ENCODE measurements at places on chromosomes 7 and 10.

GRCh38 chr7:127858915-127859189 is 172.4 kb downstream of the LRRC4 start:
- ATAC-seq = no peak

- no peak for ATAC-seq
Observed at GRCh38 chr10:25818751-25819150, 115.3 kb upstream of the MYO3A start.

- ATAC-seq = no peak
Observed at GRCh38 chr10:47374611-47375536, 9.2 kb downstream of the ZNF488 start.

- ATAC-seq = no peak
Observed at GRCh38 chr10:124231168-124232155, 138.1 kb upstream of the CHST15 start.

DNA sequence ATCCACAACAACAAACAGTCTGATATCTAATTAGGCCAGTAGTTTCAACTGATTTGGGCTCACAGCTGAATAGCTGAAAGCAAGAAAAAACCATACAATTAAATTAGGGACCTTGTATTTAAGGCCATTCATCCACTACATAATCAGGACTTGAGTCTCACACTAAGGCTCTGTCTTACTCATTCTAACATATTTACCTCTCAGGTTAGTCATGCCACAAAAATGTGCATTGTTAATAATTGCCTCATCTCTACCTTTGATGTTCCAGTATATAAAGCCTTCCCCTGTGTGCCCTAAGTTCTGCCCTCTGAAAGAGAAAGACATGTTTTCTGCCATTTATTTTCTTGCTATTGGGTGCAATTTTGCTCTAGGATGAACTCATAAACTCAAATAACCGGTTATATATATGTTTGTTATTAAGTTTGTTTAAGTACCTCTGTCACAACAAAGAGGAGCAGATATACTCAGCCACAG is 5.3 kb upstream of the C1GALT1 start:
- ATAC-seq = peak; percentile 19

DNA sequence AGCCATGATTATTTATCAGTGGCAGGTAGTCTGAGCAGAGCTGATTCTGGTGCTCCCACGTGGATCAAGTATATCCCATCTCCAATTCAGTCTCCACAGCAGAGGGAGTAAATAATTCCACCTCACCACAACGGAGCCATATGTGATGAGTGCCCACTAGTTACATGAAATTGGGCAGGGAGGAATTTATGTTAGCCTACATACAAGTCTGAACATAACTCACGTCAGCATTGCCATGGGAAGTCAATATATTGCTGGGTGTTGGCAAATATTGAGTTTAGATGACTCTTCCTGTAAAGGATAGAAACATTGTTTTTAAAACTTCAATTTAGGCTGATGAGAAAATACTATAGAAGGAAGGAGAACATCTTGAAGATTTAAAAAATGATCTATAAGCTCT is 269.0 kb upstream of the BMPER start:
- ATAC-seq = no peak

GRCh38 chr7:148834605-148835004 is 49.5 kb downstream of the EZH2 start:
- no peak for ATAC-seq

- ATAC-seq = no peak
Observed at GRCh38 chr7:56097700-56098099, 4.9 kb upstream of the PHKG1 start.

DNA sequence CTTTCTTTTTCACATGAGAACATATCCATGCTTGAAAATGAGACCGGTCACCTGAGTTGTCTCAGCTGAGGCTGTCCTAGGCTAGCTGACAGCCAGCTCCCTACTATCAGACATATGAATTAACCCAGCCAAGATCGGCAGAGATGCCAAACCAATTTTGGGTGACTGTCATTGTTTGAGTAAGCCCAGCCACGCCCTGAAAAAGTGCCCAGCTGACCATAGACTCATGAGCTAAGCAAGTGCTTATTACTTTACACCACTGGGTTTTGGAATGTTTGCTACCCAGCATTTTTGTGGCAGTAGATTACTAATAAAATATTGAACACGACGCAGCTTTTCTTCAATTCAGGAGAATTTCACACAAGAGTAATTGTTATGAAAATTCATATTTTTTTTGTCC is 265.2 kb upstream of the LYZL1 start:
- ATAC-seq = no peak

GRCh38 chr7:4202954-4203353 is 479.1 kb upstream of the FOXK1 start:
- ATAC-seq = no peak

DNA sequence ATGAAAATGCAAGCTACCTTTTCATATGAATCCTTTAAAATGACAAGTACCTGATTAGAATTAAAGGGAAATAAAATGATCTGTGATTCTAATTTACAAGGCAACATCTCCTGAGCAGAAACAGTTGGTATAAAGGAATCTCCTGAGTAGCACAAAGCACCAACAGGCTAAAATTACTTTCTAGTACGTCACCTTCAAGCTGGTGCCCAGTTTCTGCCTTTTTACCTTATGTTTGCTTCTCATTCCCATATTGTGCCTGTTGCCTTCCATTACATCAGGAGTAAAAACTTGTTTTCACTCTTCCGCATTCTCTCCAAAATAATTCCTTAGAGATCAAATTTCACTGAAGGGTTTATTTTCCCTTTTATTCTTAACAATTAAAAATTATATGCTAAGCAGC is 587.1 kb upstream of the KCND2 start:
- no peak for ATAC-seq

- no peak for ATAC-seq
Observed at GRCh38 chr10:75253281-75254220, 17.8 kb upstream of the COMTD1 start.

GRCh38 chr7:83695128-83695960 is 46.4 kb upstream of the SEMA3E start:
- no peak for ATAC-seq

- no peak for ATAC-seq
Observed at GRCh38 chr7:7889791-7890568, 78.6 kb upstream of the GLCCI1 start.

DNA sequence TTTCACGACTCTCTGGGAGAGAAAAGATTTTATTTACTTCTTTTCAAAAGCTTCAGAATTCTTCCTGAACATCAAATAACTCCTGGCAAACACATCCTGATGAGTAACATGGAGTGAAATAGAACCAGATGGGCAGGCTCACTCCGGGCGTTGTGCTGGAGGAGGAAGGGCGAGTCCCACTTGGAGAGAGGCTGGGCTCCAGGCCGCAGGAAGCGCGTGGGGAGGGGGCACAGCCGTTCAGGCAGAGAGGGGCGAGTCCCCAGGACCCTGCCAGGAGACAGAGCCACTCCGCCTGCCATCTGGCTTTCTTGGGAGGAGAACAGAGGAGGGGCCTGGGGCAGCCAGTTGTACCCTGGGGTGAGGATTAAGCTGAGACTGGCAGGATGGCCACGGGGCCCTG is 265.9 kb upstream of the ZMIZ1 start:
- peak; percentile 29 for ATAC-seq

GRCh38 chr7:144454256-144455039 is 51.0 kb upstream of the NOBOX start:
- no peak for ATAC-seq

GRCh38 chr10:3685384-3685783 is 99.6 kb downstream of the KLF6 start:
- ATAC-seq = no peak

GRCh38 chr7:44441079-44441478 is 49.4 kb downstream of the NUDCD3 start:
- ATAC-seq = no peak

- ATAC-seq = no peak
Observed at GRCh38 chr7:51352174-51353100, 35.8 kb upstream of the COBL start.

- ATAC-seq = no peak
Observed at GRCh38 chr7:1103009-1103788, 15.3 kb downstream of the GPER1 start.

DNA sequence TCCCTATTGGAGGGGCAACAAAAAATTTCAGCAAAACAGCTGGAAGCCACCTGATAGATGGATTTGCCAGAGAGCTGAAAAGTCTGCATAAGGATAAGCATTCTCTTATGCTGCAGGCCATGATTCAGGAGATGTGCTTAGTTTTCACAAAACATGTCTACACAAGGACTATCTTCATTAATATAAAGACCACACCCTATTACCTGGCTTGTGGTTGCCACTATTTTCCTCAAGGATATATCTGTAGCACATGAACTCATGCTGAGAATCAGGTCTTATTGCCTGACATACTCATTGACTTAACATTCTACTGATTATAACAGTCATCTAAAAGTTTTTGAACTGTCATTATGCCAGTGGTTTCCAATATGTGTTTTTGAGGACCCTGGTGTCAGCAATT is 7.1 kb upstream of the COL17A1 start:
- ATAC-seq = no peak

GRCh38 chr7:51059504-51060142 is 257.0 kb downstream of the COBL start:
- ATAC-seq = peak; percentile 73

DNA sequence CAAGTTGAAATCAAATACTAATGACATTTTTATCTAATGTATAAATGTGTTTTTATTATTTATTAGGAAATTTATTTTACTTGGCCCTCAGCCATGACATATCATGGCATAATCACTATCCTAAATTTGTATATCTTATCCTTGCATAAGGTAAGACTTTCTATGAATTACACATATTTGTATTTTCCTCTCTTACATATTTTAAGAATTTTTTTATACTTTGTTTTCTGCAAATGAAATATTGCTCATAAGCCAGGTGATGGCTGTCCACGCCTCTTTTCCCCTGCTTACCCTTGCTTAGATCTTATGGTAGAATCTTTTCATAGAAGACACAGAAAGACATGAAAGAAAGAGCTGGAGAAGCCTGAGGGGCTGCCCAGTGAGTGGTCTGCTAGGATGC is 48.2 kb downstream of the IKZF1 start:
- ATAC-seq = no peak

DNA sequence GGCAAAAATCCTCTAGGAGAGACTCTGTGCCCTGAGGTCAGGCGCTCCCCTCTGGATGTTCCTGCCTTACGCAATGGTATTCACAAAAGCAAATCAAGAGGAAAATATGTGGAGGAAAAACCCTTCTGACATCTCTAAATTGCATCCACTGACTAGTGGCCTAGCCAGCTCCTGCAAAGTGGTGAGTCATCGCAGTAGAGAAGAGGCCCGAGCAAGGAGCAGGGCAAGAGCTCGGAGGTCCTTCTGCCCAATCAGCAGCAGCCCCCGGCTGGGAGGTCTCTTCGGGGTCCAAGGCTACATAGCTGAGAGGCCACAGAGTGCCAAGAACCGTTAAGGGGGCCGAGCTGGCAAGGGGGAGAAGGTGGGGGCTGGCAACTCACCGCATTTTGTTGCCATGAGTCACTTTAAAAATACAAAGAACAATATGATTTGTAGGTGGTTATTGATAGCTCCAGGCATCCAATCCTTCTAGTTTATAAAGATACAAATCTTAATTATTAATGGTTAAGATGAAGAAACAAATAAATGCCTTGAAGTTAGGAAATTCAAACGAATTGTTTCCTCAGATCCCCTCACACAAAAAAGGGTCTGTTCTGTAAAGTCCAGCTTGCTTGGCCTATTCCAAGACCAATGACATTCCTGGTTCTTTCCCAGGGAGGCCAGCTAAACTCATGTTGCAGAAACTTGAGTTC is 161.6 kb downstream of the PKD1L1 start:
- peak; percentile 98 for ATAC-seq

- peak; percentile 78 for ATAC-seq
Observed at GRCh38 chr10:89206402-89207180, 526 bp downstream of the CH25H start.

DNA sequence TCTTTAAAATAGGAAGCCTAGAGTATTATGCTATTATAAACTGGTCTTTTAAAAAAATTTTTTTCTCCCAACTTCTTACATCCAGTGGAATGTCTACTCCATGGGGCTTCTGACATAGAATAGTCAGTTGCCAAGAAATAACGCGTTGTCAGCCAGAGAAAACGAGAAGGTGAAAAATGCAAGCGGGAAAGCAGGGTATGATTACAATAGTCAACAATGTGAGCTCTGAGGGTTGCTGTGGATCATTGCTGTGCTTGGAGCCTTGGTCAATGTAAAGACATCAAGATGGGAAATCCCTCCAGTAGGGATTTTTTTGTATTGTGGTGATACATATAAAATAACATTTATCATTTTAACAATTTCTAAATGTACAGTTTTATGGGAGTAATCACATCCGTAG is 27.6 kb upstream of the PLPP4 start:
- ATAC-seq = no peak

DNA sequence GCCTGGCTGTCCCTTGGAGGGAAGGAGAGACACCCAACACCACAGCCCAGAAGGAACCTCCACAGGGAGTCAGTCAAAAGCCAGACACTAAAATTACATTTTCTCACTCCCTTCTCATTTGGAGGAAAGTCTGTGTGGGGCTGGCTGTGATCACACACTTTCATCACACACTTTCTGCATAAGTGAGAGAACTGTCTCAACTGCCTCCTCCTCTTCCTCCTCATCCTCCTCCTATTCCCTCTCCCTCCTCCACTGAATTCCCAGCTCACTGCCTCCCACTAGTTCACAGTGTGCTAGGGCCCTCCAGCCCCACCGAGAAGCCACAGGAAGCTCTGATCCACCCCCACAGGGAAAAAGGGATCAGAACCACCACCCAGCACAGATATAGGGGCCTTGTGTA is 91.6 kb downstream of the KCNMA1 start:
- no peak for ATAC-seq

GRCh38 chr10:87818505-87819288 is 671 bp upstream of the ATAD1 start:
- ATAC-seq = peak; percentile 68

DNA sequence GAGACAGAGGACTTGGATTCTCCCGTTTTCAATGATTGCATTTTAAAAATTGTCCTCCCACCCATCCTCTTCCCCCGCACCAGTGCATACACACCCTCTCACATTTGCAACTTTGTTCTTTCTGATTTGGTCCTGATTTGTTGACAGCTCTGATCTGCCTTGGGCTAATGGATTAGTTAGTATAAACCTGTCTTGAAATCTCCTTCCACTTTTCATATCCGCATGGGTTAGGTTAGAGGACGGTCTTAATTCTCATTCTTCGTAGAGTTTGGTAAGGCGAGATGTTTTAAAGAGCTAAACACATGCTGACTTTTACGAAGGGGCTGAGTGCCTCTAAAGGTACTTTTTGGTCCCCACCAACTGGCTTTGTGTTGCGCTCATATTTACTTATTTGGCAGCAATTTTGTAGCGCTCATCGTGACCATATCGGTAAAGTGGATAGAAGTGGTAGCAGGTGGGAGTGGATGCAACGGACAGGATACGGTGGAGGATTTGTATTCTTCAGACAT is 1.1 kb downstream of the AHR start:
- peak; percentile 7 for ATAC-seq

Measured in motor neuron (in vitro differentiated cells).